ENCODE measurements at places on chromosomes 13 and 19.

- DNase-seq: no peak
Measured at GRCh38 chr13:75871059-75871458, 234.9 kb downstream of the LMO7 start.

- DNase-seq: no peak
Measured at GRCh38 chr19:57946316-57946715, 1.2 kb downstream of the ZNF256 start.

GRCh38 chr13:106528718-106529414, 6.6 kb downstream of the EFNB2 start:
- no peak for DNase-seq

GRCh38 chr19:53965091-53965490, 2.4 kb downstream of the CACNG8 start:
- DNase-seq: no peak

DNA sequence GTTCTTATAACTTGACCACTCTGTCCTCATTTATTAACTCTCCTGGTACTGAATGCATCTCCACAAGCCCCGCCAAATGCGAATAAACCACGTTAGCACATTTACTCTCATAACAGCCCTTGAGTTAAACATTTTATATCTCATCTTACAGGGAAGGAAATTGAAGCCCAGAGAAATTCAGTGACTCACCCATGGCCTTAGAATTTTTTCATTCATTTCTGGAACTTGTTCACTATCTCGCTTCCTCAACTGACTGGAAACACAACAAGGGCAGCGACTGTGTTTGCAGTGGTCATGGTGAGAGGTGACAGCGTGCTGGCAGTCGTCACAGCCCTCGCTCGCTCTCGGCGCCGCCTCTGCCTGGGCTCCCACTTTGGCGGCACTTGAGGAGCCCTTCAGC, 39.5 kb downstream of the SERP2 start:
- DNase-seq: no peak

DNA sequence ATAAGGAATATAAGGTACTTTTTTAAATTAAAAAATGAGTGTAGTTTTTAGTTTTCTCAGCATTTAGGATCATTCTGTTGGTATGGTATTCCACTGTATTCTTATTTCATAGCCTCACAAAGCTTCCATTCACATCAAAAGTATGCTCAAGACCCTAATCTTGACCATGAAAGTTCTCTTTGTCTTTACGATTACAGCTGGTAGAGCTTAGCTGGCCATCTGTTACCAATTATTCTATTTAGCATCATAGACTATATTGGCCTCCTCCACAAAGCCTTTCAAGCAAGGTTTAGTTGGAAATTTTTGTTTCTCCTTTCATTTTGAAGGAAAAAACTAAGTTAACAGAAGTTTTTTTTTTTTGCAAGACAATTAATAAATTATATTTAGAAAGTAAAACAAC, 245.1 kb downstream of the KCTD12 start:
- peak; percentile 27 for DNase-seq

DNA sequence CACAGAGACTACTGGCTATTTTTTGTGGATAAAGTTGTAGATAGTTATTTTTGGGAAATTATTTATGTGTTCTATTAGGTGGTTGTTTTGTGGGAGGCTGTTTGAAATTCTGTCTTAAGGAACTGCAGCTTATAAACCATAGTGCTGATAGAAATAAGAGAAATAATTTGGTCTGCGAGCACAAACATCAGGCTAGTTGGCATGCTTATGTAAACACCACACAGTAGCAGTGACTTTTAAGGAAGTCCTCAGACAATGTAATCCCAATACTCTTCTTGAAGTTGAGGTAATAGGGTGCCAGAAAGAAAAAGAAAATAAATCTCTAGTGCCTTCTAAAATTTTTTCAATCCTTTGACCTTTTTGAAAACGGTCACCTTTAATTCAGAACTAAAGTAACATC, 23.9 kb downstream of the KL start:
- DNase-seq: no peak

- no peak for DNase-seq
Measured at GRCh38 chr19:47537493-47537892, 22.6 kb upstream of the NAPA start.

DNA sequence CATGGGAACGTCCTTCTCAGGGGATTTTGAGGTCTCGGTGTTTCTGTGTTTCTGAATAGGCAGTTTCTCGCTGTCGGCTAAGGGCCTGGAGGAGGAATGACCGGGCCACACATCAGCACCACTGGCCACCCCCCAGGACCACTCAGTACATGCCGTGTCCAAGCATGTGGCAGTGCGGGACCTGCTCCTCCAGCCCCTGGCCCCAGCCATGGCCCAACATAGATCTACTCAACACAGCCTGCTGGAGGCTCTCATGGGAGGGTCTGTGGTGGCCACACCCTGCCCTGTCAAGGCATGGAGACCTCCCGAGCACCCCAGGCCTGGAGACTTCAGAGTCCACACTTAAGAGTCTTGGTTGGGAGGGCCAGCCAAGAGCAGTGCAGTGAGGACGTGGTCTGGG, 17.5 kb downstream of the IZUMO4 start:
- no peak for DNase-seq

DNA sequence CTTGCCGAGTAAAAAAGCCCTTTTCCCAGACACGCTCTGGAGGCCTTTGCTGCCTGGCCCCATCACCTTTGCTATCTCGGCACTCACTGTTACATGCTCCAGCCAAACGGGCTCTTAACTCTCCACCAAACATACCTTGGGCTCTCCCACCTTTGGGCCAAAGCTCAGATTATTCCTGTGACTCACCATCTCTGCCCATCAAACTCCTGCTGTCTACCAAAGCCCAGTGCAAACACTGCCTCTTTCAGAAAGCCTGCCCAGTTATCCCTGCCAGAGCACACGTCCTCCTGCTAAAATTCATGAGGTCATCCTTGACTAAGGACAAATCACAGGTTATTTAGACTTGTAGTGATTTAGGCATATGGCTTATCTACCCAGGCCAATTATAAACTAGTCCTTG, 48.1 kb upstream of the SERPINE3 start:
- DNase-seq: no peak

- DNase-seq: no peak
Measured at GRCh38 chr13:80336776-80337287, 4.1 kb downstream of the SPRY2 start.
